ENCODE measurements at places on chromosomes 5 and 9.

GRCh38 chr5:180118391-180118791, 46.8 kb upstream of the RNF130 start:
- no peak for DNase-seq

DNA sequence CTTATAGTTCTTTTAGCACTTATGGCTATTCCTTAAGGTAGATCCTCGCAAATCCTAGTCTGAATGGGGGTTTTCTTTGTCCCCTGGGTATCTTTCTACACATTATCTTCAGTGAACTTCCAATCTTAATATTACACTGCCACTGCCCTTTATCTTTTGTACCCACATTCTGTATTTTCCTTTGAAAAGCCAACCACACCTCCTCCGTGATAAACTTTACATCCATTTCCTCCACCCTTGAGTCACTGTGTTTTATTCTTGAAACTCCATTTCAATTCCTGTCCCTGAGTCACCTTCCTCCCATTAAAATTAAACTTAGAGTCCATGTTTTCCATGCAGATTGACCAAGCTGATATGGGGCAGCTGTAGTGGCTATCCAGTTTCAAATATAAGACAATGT, 43.2 kb upstream of the RICTOR start:
- DNase-seq = peak; percentile 15

DNA sequence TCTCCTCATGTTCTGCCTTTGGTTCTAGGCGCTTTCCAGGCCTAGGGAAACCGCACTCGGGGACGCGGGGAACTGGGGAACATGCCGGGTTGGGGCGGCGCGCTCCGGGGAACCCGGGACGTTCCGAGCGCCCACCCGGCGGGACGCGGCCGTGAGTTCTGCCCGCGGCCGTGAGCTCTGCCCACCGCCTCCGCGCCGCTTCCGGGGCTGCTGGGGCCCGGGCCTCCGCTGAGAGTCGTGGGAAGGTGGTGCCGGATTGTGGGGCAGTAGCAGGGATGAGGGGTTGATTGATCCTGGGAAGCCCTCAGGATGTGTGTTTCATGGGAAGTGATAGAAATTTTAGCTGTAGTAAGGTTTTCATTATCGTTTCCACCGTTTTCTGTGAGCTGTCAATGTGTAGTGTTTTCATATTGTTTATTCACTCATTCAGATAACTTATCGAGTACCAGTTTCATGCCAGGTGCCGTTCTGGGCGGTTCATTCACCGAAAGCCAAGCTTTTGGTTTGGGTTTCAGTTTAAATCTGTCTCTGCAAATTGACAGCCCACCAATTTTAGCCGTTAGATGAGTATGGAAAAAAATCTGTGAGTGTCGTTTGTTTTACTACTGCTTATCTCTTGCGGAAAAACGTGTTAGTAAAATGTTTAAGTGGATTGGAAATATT, 657 bp downstream of the MTRR start:
- DNase-seq = no peak

DNA sequence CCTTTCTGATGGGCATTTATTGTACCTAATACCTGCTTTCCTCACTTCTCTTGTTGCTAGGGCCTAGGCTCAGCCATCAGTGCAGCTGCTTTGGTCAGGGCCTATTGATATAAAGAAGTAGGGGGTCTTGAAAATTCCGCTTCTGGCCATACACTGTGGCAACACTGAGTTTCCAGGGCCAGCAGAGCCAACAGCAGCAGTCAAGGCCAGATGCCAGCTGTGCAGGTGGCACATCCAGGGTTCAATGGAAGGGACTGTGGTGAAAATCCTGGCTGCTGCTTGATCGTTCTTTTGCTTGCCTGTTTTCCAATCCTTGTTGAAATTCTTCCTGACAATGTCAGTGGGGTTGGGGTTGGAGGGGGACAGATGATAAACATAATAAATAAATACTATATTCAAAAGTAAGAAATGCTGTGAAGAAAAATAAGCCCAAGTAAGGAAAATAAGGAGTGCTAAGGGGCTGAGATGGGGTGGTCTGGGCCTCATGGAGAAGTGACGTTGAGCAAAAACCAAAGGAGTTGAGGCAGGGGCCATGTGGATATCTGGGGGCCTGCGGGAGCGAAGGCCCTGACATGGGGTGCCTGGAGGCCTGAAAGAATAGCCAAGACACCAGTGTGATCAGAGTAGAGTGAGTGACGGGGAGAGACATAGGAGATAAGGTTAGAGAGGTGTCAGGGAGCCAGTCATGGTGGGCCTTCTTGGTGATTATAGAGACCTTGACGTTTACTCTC, 91.0 kb upstream of the ALDH1B1 start:
- no peak for DNase-seq

GRCh38 chr9:16771356-16771755, 99.1 kb downstream of the BNC2 start:
- DNase-seq = no peak

GRCh38 chr5:104628911-104629310, 1066.3 kb upstream of the NUDT12 start:
- DNase-seq = no peak

GRCh38 chr9:110128664-110129329, 79.2 kb downstream of the C9orf152 start:
- DNase-seq = no peak

GRCh38 chr5:157484768-157485167, 24.8 kb downstream of the NIPAL4 start:
- no peak for DNase-seq

- no peak for DNase-seq
These were observed 15.2 kb downstream of the GARNL3 start for GRCh38 chr9:127279717-127280285.

GRCh38 chr5:143101121-143101520, 302.4 kb downstream of the NR3C1 start:
- DNase-seq = no peak

GRCh38 chr9:105205787-105206495, 38.5 kb upstream of the SLC44A1 start:
- DNase-seq = no peak

DNA sequence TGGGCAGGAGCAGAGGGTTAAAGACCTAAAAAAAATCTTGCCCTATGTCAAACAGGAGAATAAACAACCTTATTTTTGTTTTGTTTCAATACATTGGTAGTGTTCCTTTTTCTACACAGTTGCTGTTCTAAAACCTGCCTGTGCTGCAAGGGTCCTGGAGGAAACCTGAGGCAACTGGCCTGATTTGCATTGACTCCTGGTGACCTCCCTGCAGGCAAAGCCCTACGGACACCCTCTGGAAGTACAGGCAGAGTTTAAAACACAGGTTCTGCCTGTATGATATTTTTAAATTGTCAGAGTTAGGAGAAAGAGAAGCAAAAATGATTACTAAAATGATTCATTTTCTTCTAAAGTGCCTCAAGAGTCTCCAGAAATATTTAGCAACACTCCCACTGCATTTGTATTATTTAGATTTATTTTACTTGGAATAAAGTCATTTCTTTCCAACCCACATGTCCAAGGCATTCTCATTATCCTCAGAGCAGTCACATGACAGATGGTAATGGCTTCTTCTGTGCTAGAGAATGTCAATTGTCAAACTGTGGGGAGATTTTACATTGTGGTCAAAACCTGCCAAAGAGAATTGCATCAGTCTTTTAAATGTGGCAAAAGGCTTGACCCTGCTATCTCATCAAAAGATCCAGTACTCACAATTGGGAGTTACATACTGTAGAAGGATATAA, 559.6 kb downstream of the CETN3 start:
- no peak for DNase-seq

DNA sequence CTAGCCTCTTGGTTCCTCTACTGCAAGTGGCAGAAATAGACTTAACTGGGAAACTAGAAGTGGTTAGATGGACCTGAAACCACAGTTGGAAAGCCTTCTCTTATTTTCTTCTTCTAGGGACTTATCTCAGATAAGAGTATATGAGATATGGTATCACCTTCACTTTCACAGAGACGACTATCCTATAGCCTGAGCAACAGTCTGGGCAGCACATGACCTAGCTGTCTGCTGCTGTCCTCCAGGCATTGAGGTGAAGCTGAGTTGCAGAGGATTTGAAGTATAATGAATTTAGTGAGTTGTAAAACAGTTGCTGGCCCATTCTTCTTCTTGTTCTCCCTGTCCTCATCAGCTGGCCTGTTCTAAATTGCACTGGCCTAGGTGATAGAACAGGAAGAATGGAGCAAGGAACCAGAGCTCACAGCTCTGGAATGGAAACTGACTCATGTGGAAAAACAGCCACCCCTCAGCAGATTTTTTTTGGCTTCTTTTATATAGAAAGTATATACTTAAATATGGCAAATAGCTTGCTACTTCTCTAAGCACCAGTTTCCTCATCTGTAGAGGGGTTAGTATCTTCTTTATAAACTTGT, 27.8 kb downstream of the RECK start:
- no peak for DNase-seq

GRCh38 chr5:139732019-139732418, 63.6 kb upstream of the PSD2 start:
- DNase-seq = no peak

GRCh38 chr5:179619776-179620175, 3.7 kb downstream of the HNRNPH1 start:
- no peak for DNase-seq

DNA sequence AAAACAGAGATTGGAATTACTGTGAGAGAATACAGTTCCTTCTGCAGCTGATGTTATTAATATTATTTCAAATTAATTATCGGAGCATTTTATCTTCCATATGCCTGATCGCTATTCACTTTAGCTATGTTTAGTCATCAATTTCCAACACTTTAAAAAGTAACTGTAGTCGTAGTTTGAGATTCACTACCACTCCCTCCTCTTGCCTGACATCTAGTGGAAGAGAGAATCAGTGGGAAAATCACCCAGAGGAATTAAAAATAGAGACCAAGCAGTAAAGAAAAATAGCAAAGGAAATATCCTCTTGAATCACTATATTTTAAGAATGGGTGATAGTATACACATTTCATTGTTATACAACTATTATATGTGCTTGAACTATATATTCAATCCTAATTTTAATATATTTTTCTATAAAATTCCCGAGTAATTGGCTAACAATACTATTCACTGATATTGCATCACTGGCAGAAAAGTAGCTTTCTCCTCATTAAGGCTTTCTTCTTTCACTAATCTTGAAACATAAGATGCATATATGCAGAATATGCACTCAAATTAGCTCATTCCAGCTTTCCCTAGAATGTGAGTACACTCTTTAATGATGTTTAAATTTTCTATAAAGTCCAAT, 708.7 kb downstream of the CDH9 start:
- DNase-seq = peak; percentile 17

DNA sequence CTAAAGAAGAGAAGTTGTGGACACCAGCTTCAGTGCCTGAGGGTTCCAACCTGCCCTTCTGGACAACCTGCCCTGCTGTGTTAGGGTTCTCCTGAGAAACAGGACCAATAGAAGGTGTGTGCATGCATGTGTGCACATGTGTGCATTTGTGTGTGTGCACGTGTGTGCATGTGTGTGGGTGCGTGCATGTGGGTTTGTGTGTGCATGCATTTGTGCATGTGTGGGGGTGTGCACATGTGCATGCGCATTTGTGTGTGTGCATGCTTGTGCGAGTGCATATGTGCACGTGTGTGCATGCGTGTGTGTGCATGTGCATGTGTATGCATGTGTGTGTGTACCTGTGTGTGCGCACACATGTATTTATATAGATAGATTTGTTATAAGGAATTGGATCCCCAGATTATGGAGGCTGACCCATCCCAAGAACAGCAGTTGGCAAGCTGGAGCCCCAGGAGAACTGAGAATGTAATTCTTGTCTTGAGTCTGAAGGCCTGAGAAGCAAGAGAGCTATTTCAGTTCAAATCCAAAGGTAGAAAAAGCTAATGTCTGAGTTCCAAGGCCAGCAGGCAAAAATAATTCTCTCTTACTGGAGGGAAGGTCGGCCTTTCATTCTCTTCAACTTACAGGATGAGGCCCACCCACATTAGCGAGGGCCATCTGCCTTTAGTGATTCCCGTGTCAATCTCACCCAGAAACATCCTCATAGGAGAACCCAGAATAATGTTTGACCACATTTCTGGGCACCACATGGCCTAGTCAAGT, 62.9 kb upstream of the SYNPO start:
- DNase-seq = no peak

DNA sequence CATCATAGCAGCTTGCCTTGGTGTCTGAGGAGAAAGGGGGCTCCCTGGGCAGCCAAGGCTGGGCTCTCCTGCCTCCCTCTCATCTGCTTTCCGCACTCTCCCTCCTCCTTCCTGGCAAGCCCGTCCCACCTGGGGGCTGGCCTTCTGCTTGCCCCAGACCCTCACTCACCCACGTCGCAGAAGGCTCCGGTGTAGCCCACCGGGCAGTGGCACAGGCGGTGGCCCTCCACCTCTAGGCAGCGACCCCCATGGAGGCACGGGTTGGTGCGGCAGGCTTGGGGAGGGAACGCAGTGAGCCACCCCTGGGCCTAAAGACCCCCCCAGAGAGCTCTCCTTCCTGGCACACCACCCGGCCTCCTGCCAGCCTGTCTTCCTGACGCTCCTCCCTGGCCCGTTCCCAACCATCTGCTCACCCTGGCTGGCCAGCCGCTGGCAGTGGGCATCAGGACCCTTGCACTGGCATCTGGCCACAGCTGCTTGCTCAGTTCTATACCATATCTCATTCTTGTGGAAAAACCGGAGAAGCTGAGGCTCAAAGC, 4.2 kb upstream of the PFN3 start:
- DNase-seq = no peak

GRCh38 chr5:105754056-105754455, 1916.7 kb downstream of the EFNA5 start:
- no peak for DNase-seq

DNA sequence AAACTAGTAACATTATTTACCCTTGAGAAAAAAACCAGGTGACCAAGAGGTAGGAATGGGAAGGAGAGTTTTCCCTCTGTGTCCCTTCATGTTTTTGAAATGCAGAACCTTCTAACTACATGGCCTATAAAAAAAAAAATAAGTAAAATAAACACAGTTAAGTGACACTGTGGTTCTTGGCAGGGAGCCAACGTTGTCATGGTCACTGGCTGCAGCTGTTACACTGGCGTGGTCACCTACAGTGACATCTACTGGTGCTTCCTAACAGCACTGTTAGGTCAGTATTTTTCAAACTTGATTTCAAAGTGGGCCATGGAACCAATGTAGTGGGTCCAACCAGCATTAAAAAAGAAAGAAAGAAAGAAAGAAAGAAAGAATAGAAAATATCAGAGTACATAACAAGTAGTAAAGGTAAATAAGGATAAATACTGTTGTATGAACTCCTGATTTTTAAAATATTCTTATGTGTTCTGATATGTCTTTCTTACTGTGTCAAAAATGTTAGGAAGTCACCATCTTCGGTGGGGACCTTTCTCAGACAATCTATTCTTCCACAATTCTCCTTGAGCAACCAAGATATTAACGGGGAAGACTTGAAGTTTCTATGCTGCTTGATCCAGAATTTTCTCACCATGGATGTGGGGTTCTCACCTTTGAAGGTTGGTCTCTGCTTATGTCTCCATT, 59.1 kb upstream of the PJA2 start:
- peak; percentile 87 for DNase-seq

- DNase-seq = no peak
These were observed 64.0 kb upstream of the PPP1R26 start for GRCh38 chr9:135415586-135415985.
